Activated naive CD4-positive, alpha-beta T cell treated with anti-CD3 and anti-CD28 coated beads, Interleukin-2, amount 50 U/mL, for 16 hours (primary cell): ENCODE measurements at places on chromosomes 6 and 20.

- no peak for DNase-seq
Measured at GRCh38 chr6:139841794-139842215, 467.4 kb upstream of the CITED2 start.

DNA sequence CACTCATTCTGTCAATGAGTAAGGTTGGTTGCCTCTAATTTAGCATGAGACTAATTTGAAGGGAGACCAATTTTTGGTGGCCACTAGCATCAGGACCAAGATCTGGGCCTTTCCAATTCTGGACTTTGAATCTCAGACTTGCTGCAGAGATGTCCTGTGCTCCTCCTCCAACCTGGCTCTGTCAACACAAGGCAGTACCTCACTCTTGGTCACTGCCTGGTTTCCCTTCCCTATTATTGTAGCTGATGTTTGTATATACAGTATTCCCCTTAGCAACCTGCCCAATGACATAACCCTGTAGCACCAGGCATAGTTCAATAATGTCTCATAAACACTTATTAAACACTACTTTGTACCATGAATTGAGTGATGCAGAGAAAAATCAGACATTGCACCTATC is 50.4 kb downstream of the UNC5CL start:
- no peak for DNase-seq

- DNase-seq: no peak
Measured at GRCh38 chr6:160510199-160510598, 153.9 kb downstream of the LPA start.

- no peak for DNase-seq
Measured at GRCh38 chr6:7008451-7008988, 99.2 kb upstream of the RREB1 start.

DNA sequence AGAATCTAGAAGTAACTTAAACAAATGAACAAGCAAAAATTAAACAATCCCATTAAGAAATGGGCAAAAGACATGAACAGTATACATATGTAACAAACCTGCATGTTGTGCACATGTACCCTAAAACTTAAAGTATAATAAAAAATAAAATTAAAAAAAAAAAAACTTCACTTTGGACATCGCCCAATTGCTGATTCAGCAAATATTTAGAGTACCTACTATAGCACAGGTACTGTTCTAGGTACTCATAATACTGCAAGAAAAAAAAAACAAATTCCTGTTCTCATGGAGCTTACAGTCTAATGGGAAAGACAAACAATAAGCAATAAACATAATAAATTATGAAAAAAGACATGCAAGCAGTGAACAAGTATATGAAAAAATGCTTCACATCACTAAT is 501.5 kb upstream of the HS3ST5 start:
- no peak for DNase-seq

DNA sequence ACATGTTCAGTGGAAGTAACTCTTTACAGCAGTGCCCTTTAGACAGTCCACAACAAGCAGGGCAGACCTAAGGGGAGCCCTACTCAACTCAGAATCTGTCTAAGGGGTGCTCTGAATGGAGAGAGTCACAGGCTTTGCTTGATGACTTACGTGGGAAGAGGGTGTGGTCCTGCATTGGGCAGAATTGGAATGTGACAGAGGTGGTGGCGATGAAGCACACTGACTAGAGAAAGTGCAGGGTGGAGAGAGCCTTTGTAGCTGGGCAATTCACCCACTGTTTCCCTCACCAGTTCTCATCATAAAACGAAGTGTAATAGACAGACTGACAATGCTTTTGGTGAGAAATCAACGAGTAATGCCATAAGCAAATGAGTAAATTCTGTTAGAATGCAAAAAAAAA is 11.2 kb downstream of the TP53INP2 start:
- DNase-seq: no peak

GRCh38 chr20:43751167-43752050 is 24.6 kb upstream of the GTSF1L start:
- peak; percentile 66 for DNase-seq
